ENCODE measurements at places on chromosomes 13 and 19.

- no peak for DNase-seq
Measured at GRCh38 chr19:55228015-55228391, 560 bp downstream of the TMEM86B start.

DNA sequence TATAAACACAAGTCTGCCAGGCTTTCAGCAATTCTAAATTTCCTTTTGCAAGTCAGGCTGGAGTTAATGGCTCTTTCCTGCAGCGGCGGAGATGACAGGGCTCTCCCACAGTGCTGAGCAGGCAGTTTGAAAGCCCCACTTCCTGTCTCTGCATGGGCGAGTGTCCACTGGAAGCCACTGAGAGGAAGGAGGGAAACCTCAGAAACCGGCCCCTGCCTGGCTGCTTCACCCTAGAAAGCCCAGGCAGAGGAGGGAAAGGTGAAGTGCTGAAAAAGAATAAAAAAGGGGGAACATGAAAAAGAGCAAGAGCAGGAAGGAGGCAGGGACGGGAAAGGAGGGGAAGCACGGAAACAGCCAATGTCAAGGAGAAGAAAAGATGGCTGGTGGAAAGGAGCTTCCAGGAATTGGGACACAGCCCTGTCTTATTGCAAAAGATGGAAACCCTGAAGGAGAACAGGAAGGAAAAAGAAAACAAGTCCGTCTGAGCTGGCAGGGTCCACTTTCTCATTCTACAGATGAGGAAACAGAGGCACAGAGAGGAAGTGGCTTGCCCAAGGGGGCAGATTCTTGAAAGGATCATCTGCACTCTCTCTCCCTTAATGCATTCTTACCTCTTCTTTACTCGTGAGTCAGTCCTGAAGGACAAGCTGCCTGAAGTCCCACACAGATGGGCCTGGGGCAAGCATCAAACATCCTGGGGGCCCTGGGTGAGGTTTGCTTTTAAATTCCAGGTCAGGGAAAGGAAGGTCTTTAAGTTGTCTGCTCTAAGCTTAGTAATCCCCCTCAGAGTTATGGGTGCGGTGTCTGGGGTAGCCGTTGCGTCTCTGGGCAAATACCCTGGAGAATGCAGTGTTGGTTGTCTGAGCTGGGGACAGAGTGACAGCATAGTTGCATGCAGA is 38.8 kb upstream of the ALOX5AP start:
- DNase-seq, result no peak

DNA sequence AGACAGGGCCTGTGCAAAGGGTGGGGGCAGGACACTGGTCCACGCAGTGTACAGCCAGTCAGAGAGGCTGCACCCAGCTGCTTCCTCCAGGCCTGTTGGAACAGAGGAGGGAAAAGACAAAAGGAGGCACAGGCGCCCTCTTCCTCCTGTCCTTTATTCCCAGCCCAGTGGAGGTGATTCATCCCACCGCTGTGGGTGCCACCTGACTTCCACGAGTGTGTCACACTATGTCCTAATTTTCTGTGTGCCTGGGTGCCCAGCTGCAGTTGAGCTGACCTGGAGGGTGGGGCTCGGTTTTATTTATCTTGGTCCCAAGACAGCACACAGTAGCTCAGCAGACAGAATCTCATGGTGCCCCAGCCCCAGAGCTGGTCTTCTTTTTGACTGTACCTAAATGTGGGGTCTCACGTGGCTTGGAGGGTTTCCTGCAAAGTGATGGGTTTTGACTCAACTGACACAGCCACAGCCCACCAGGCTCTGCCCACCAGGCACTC is 9.0 kb downstream of the EPS15L1 start:
- DNase-seq, result no peak

- no peak for DNase-seq
Measured at GRCh38 chr19:7916103-7916954, 1.7 kb downstream of the TGFBR3L start.

GRCh38 chr19:10478476-10478875 is 24.7 kb downstream of the KEAP1 start:
- DNase-seq, result peak; percentile 13

DNA sequence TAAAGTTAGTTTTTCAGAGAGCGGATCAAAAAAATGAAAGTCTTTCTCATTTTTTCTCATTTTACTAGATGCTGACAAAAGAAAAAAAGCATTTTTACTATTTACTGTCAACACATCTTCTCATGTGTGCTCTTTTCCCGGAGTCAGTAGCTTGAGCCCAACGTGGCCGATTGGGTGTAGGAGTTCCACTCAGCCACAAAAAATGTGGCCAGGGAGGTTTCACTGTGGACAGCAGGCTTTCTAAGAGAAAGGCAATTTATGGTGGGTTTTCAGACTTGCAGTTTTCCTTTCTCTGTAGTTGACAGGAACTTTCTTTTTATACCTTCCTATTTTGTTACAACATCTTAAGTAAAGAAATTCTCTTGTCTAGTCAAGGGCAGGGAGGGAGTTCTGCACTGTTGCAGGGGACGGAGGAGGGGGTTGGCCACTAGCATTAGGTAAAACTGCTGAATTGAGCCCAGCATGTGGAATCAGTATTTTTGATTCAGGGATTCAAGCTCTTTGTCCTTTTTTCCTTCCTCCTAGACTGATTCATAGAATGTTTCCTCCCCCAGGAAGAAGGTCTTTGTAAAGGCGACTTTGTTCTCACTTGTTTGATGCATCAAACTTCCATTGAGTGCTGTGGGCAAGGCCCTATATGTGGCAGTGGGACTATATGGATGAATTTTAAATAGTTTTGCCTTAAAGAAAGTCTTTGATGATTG is 123.1 kb downstream of the B3GLCT start:
- no peak for DNase-seq

GRCh38 chr19:49132974-49133609 is 13.7 kb downstream of the PPFIA3 start:
- DNase-seq, result no peak

DNA sequence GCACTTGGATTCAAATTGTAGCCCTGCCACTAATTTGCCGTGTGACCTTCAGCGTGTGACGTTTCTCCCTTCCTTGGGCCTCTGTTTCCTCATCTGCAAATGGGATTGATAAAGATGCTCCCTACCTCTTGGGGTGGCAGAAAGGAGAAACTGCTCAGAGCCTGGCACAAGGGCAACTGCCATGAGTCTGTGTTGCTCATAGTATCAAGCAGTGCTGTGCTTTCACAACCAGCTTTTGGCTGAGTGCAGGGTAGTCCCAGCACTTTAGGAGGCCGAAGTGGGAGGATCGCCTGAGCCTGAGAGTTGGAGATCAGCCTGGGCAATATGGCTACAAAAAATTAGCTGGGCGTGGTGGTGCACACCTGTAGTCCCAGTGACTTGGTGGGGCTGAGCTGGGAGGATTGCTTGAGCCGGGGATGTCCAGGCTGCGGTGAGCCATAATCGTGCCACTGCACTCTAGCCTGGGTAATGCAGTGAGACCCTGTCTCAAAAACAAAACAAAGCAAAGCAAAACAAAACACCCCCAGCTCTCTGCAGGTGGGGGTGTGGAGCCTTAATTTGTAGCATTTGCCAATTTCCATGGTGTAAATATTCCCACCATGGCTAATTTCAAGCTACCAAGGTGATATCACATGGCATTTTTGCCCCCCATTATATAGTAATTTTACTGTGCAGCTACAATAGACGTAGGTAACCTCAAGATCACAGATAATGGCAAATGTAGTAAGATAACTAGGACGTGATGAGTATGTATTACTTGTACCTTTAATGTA is 1.6 kb upstream of the MARK4 start:
- DNase-seq, result no peak

DNA sequence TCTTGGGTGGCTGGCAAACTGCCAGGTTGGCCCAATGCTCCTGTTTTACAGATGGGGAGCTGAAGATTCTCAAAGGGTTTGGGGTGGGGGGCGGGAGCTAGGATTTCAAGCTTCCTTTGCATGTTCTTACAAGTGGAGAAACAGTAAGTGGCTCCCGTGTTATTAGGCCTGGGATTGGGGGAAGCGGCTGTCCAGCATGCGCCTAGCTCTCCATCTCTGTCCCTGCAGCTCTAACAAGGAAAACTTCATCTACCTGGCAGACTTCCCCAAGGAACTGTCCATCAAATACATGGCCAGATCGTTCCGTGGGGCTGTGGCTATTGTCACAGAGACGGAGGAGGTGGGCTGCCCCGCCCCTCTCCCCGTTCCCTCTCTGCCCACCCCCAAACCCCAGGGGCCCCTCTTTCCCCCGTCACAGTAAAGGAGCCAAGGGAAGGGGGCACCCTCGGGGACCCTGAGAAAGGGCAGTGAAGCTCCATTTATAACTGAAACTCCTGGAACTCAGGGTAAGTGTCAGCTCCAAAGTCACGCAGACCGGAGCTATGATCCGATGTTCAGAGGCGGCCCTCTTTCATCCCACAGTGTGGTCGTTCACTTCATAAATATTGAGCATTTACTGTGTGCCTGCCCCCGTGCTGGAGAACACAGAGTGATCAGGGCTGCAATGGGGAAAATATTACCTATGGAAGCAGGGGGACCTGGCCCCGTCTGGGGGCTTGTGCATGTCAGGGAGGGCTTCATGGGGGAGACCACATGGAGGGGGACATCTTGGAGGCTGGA is 14.9 kb upstream of the PSMD8 start:
- no peak for DNase-seq

- DNase-seq, result no peak
Measured at GRCh38 chr13:110566171-110566570, 4.6 kb upstream of the RAB20 start.

DNA sequence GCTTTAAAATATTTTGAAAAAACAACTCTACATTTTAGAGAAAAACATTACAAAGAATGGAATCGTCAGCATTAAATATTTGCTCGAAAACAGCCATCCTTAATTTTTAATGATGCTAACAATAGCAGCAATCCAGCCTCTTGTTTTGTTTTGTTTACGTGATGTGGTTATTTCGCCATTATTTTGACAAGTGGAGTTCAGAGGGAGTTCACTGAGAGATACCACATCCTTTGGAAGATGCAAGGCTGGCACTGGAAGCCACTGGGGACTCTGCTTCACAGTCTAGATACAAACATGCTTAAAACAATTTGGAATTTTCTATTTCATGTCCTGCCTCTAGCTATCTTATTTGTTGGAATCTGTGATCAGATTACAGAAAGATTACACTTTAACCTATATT is 556.3 kb downstream of the PCDH17 start:
- DNase-seq, result no peak

- DNase-seq, result peak; percentile 39
Measured at GRCh38 chr13:23433171-23434153, at the start of gene SACS. TSS of gene SACS (minus strand) at chr13:23433702. CDS start at chr13:23411239, 22,463 bp downstream.

DNA sequence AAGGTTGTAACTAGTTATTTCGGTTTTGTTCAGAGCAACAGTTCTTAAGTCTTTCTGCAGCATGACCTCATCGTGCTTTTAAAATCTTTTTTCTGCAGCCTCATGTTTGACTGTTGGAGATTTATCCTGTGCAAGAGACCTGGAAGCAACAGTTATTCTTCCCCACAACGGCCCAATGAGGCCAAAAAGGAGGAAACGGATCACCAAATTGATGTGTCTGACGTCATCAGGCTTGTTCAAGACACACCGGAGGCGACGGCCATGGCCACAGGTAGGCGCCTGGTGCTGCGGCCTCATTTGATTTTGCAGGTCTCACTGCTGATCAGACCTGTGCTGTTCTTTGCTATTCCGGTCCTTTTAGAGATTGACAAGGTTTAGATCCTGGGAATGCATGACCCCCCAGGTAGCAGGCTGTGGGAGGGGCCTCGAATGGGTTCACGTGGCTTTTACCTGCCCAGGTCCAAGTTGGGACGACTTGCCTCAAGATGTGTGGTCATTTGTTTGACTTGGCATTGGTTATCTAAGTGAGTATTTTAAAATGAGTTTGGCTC is 66.8 kb upstream of the MCF2L start:
- DNase-seq, result peak; percentile 4

DNA sequence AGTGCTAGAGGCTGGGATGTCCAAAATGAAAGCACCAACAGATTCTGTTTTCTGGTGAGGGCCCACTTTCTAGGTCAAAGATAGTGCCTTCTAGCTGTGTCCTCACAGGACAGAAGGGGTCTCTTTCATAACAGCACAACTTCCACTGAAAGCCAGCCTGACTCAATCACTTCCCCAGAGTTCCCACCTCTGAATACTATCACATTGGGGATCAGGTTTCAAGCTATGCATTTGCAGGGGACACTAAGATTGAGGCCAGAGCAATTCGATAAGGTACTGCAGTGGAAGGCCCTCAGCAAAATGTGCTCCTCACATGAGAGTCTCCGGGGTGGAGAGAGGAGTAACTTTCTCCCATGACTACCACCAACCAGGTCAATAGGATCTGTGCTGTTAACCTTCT is 1501.5 kb downstream of the EFNB2 start:
- DNase-seq, result no peak

DNA sequence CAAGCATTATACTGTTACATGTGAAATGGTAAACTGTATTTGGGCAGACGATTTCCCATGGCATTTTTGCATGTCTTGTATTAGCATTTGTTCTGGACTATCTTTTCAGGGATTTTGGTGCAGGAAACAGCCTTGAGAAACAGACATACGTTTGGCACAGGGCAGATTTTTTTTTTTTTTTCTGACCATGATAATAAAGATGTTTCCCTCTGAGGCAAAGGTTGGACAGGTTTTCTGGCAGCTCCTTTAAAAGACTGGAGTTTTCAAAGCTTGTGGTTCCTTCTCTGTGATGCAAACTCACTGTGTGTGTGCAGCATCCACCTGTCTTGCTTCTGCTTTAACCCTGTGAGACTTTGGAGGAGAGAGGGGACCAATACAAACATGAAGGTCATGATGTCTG is 63.0 kb downstream of the NBEA start:
- no peak for DNase-seq

DNA sequence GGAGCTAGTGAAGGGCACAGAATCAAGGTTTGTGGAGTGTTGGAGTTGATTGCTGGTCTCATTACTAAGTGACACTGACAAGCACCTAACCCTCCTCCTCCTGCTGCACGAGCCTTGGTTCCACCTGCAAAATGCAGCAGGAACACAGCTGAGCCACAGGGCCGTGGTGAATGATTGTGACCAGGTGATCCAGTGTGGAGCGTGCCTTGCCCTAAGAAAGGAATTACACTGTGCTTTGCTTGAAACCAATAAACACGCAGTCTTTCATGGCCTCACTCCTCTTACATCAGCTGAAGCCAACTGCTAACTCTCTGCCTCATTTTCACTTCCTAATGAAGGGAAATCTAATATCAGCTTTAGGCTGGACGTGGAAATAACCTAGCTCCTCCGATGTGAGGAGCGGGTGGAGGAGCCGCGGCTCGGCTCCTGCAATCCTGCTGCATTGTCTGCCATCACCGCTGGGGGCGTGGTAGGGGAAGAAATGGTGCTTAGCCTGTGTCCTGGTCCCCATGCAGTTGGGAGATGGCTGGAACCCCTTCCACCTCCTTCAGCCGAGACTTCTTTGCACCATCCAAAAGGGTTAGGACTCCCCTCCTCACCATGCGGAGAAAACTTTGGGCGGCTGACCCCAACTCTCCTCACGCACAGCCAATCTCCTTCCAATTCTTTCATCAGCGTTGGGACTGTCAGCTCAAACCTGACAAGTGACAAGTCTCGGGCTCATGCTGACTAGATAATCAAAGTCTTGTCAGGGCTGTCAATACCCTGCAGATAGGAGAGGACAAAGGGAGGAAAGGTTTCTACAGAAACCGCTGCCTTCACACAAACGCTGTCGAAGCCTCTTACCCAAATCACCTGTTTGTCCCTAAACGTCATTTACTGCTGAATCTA is 427.9 kb downstream of the ZNF536 start:
- DNase-seq, result no peak

- no peak for DNase-seq
Measured at GRCh38 chr13:111508164-111508870, 187.9 kb downstream of the TEX29 start.
